ENCODE measurements at places on chromosomes 16 and 17. TPM values are rescaled to one million over a fixed set of nuclear protein-coding genes. Genes with fewer than 3 reads are reported as not detected.

Gene C16orf92
- total RNA-seq, result not detected

Gene STX1B
- not detected for total RNA-seq

Gene PCGF2
- 3.5 TPM for total RNA-seq

Gene GRAPL
- total RNA-seq, result not detected

- DNase-seq, result no peak
Observed at GRCh38 chr16:85780281-85780680, 19.1 kb downstream of the EMC8 start.

- peak; percentile 23 for DNase-seq
Observed at GRCh38 chr17:33874617-33875060, 380.4 kb upstream of the CCL2 start.

- DNase-seq, result peak; percentile 59
Observed at GRCh38 chr17:59825533-59826322, 67.0 kb downstream of the TUBD1 start.

- no peak for DNase-seq
Observed at GRCh38 chr16:88424587-88425235, 28.4 kb upstream of the ZFPM1 start.

DNA sequence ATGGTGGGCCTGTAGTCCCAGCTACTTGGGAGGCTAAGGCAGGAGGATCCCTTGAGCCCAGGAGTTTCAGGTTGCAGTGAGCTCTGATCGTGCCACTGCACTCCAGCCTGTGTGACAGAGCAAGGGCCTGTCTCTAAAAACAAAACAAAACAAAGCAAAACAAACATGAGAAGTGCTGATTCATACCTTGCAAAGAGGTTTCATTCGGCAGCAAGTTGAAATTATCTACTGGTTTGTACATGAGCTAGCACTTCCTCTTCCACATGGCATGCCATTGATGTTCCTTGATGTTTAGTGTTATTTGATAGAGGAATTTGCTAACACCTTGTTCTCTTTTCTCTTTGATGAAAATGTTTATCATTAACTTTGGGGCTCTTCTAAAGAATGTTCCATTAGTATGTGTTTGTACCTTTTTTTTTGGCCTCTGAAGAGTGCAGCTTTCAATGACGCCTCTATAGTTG is 50.6 kb downstream of the SPECC1 start:
- peak; percentile 37 for DNase-seq

GRCh38 chr17:50261051-50261915 is 13.0 kb upstream of the TMEM92 start:
- DNase-seq, result no peak

DNA sequence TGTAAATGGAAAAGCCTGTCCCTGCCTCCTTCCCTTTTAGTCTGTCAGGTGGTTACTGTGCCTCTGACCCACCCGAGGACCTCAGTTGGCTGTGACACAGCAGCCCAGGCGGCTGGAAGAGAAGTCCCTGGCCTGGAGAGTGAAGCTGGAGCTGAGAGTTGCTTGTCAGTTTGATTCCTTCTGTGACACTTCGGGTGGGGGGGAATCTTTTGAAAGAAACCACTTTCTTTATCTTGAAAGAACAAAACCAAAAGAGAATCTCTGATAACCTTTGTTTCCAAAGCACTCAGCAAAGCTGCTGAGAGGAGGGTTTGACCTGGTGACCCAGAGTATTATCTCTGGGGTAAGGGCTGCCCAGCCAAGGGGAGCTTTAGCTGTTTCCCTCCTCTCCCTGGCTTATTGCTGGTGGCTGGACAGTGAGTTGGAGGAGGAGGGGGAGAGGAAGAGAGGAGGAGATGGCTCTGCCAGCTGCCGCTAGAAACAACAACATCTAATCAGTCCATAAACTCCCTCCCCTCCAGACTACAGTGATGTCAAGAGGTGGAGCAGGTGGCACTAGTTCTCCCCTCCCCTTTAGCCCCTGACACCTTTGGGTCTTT is 34.0 kb downstream of the YPEL2 start:
- no peak for DNase-seq

GRCh38 chr16:19716183-19716582 is 1.8 kb downstream of the KNOP1 start:
- DNase-seq, result no peak

- no peak for DNase-seq
Observed at GRCh38 chr16:6192532-6192931, 1094.9 kb upstream of the EEF2KMT start.

DNA sequence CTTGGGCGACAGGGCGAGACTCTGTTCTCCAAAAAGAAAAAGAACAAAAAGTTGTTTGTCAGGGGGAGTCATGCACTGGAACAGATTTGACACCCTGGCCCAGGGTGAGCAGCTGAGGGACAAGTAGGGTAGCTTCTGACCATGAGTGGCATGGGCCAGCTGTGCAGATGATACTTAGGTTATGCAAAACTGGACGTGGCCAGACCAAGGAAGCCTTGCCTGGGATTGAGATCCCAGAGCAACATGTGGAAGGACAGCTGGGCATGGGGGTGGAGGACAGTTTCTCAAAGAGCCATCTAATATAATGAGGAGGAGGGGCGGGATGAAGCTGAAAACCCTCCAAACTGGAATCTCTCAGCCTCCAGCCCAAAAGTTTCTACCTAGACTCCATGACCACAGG is 19.6 kb upstream of the SLC35B1 start:
- no peak for DNase-seq

DNA sequence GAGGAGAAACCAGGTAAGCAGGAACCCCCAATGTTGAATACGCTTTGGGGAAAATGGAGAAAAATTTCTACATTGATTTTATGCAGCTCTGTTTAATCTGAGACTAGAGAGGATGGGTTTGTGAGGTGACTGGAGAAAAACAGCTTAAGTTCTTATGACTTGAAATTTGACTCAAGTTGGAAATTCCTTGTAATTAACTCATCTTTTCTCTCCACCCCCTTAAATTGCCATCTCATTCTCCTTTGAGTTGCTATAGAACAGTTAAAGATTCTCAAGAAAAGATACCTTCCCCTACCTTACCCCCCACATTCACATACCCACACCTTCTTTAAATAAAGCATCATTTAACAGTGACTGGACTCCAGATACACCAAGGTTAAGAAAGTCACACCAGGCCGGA is 24.2 kb downstream of the ZNRF1 start:
- no peak for DNase-seq

DNA sequence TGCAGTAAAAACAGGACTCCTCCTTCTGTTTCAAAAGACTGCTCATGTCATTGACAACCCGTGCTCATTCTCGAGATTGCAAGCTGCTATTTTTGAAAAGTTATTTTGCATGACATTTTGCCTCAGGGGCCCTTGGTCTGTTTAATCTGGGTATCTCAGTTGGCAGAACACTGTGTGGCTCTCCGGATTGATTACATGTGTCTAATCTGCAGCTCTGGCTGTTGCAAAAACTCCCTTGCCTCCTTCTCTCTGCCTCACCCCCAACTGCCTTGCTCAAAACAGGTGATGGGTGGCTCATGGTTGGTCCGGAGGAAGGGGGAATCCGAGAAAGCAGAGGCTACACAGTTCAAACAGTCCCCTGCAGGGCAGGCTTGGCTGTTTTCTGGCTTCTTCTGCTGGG is 25.3 kb downstream of the GINS3 start:
- DNase-seq, result no peak

- DNase-seq, result no peak
Observed at GRCh38 chr16:85987750-85988078, 88.8 kb downstream of the IRF8 start.

Measured in Daoy (cell line).